ENCODE measurements at places on chromosomes 2 and 18.

- peaks cover 10% of the 10 kb centered on the region for H3K4me1 ChIP-seq
- H3K27me3 ChIP-seq = no peaks in the 10 kb centered on the region
- H3K36me3 ChIP-seq = no peaks in the 10 kb centered on the region
- H3K27ac ChIP-seq = no peak overlapping the region
- peak; percentile 20 for DNase-seq
These were observed 441.7 kb upstream of the SOX11 start for GRCh38 chr2:5250482-5250881.

GRCh38 chr2:42984081-42984480 lies 191.7 kb upstream of the HAAO start:
- no peaks in the 10 kb centered on the region for H3K27me3 ChIP-seq
- DNase-seq = no peak
- no peak overlapping the region for H3K4me3 ChIP-seq
- peaks cover 4% of the 10 kb centered on the region for H3K36me3 ChIP-seq

- peaks cover 7% of the 10 kb centered on the region for H3K4me1 ChIP-seq
- H3K27me3 ChIP-seq = peaks cover 11% of the 10 kb centered on the region
- H3K4me3 ChIP-seq = no peak overlapping the region
- H3K27ac ChIP-seq = no peak overlapping the region
These were observed 89.4 kb upstream of the TACR1 start for GRCh38 chr2:75288760-75289159.

- H3K4me1 ChIP-seq = peaks cover 20% of the 10 kb centered on the region
- peak overlapping the region; percentile 67 for H3K27ac ChIP-seq
- H3K36me3 ChIP-seq = peaks cover 19% of the 10 kb centered on the region
- no peak overlapping the region for H3K4me3 ChIP-seq
- H3K27me3 ChIP-seq = no peaks in the 10 kb centered on the region
These were observed 49.8 kb downstream of the PTPN4 start for GRCh38 chr2:119809339-119810048.

- H3K27me3 ChIP-seq = no peaks in the 10 kb centered on the region
- no peaks in the 10 kb centered on the region for H3K4me1 ChIP-seq
- no peak overlapping the region for H3K4me3 ChIP-seq
- H3K27ac ChIP-seq = no peak overlapping the region
These were observed 55.1 kb upstream of the SIX3 start for GRCh38 chr2:44886414-44886813.

DNA sequence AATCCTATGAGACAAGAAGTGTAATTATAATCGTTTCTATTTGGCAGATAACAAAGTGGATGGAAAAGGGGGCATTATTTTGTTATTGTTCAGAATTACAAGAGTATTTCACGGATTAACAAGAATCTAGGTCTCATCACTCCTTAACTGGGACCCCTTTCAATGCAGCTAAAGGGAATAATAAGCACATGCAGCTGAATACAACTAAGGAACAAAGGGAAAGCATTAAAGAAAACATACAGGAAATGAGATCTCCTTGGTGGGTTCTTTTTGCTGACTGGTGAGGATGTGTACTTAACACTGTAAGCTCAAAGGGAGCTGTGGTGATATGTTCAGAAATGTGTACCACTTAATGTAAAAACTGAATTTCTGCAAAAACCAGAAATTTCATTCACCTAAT lies 140.5 kb upstream of the WDSUB1 start:
- no peaks in the 10 kb centered on the region for H3K27me3 ChIP-seq
- no peak overlapping the region for H3K27ac ChIP-seq
- H3K4me1 ChIP-seq = no peaks in the 10 kb centered on the region

GRCh38 chr2:133416146-133416545 lies 152.1 kb downstream of the NCKAP5 start:
- peaks cover 14% of the 10 kb centered on the region for H3K4me1 ChIP-seq
- no peak overlapping the region for H3K4me3 ChIP-seq
- no peaks in the 10 kb centered on the region for H3K36me3 ChIP-seq
- H3K27me3 ChIP-seq = no peaks in the 10 kb centered on the region
